Activated CD4-positive, alpha-beta T cell treated with anti-CD3 and anti-CD28 coated beads for 36 hours (primary cell): ENCODE measurements at places on chromosomes 1 and 21. TPM values are rescaled to one million over a fixed set of nuclear protein-coding genes. Genes with fewer than 3 reads are reported as not detected.
A peak's percentile ranks its signal among the peaks of the same experiment; 100 is the strongest.

DNA sequence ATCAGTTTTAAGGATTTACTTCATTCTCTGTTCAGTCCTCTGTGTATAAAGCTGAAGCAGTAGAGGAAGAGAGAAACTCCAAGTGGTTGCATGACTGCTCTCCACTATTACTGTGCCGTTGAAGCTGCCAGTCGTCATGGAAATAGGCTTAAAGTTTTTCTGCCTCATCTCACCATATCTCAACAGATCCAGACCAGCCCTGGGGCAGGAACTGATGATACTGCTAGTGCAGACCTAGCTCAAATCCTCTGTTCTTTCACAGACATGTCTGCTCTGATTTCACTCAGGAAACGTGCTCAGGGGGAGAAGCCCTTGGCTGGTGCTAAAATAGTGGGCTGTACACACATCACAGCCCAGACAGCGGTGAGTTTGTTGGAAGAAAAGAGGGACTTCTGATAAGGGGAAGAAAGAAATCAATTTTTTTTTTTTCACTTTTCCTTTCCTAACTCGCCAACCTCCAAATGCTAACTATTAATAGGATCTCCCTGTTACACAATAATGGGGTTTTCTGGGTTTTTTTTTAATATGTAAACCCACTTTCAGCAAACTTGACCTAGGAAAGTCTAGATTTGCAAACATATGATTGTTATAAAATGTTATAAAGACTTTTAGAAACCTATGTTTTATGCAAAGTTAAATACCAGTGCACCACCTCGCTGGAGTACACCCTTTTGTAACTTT, 22.2 kb upstream of the STRIP1 start:
- DNase-seq, result no peak

DNA sequence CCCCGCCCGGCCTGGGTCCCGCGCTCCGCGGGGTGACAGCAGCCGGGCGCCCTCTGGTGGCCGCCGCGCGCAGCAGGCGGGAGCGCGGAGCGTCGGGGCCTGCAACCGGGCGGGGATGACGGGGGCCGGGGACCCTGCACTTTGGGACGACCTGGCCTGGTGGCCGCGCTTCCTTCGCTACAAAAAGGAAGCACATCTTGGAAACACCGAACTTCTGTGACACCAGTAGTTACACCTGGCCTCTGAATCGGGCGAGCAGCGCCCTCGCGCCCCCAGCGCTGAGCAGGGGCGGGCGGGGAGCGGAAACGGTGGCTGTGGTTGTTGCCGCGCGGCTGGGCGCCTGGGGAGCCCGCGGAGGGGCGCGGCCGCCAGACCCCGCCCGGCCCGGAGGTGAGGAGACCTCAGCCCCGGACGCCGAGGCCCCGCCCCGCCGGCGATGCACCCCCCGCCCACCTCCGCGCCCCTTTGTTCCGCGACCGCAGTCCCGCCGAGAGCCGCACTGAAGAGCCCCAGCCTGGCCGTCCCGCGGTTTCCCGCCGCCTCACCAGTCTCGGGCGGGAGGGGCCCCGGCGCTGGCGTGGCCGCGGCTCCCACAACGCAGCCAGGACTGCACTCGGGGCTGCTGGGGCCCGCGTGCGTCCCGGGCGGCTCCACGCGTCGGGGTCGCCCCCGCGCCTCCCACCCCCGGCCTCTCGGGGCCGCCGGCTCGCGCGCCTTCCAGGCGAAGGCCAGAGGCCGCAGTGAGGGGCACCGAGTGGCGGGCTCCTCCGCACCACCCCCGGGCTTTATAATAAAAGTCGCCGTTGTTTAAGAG, 59.3 kb downstream of the H3-3A start:
- DNase-seq, result peak; percentile 86

GRCh38 chr1:16458831-16459230, 18.3 kb downstream of the NECAP2 start:
- no peak for DNase-seq

DNA sequence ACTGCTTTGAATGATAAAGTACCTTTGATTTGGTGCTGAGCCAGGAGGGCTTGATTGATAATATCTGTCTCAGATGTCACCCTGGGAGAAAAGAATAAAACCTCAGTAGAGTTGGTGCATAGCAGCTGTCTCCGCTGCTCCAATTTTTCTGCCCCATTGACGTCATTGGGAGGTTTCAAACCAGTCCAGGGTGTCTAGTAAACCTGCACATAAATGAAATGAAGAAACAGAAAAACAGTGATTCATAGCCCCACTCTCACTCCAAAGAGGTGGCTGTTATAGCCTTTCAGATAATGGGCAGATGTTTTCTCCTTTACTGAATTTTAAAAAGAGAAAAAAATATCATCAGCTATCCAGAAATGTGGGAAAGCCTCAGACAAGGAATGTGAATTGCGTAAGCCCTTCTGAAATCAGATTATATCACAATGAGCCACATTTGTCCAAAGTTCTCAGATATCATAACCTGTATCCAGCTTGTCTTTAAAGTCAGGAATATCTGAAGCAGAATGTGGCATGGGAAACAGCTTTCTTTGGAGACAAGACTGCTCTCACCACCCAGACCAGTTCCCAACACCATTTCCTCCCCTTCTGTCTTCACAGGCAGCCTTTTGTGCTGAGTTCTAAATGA, 351.3 kb upstream of the SGIP1 start:
- peak; percentile 71 for DNase-seq

DNA sequence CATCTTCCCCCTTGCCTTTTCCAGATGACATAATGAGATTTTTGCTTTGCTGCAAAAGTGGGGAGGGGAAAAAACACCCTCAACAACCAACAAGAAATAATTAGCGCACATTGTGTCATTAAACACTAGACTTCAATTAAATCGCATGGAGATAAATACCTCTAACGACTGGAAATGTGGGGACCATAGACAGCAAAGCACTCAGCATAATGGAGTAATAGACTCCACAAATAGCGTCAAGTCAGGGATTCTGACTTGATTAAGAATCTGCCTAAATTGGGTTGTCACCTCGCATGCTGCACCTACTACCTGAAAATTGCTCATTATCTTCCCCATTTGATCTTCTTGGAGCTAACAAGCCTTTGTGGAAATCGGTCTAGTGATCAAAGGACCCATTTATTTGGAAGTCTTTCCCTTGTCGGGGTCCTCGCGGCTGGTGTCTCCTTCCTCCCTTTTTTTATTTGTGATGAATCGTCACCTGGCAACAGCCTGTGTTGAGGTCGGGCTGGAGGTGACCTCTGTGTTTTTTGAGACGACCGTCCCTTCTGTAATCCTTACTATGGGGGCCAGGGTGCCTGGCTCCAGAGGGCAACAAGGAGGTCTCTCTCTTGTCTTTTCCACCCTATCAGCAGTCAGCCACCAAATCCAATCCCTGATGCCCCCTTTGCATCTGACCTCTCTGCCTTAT, 75.3 kb upstream of the IGSF21 start:
- no peak for DNase-seq

Gene NBPF4
- total RNA-seq, result not detected

Gene GFI1
- total RNA-seq, result 47.7 TPM
